ENCODE measurements at places on chromosomes 4 and X.

- DNase-seq: no peak
These were observed 102.5 kb upstream of the MID1 start for GRCh38 chrX:10722851-10723250.

GRCh38 chr4:114807357-114807756 lies 208.8 kb downstream of the UGT8 start:
- DNase-seq: no peak

- DNase-seq: no peak
These were observed 623.5 kb upstream of the GNPDA2 start for GRCh38 chr4:45349859-45350258.

DNA sequence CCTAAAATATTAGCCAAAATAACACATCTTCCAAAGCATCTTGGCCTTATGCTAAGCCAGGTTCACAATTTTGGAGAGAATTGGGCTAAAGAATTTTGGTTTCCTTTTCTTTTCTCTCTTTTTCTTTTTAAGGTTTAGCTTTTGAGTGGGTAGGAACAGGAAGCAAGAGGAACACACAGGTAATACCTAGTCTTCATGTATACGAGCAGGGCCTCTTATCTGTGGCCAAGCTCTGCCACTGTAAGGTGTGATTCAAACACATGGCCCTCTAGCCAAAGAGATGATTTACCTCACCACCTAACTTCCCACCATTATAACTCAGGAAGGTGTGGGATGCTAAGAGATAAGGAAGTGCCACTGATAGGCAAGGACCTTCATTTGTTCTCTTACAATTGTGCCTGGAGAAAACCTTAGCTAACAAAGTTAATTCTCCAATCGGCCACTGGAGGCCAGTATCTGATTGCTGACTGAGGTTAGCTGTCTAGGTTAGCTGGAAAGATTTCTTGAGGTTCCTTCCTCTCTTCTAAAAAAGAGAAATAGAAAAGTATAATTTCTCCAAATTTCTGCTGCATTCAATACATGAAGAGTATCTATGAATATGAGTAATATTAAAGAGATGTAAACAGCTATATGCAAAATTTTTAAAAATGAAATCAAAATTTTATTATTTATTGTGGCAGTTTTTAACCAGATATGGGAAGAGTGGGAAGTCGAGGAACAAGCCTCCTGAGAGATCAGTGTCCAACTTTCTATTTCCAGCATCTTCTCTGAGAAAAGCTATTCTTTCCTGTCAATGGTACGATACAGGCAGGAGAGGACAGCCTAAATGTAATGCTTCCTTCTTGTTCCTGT lies 30.1 kb upstream of the BBS7 start:
- DNase-seq: no peak

DNA sequence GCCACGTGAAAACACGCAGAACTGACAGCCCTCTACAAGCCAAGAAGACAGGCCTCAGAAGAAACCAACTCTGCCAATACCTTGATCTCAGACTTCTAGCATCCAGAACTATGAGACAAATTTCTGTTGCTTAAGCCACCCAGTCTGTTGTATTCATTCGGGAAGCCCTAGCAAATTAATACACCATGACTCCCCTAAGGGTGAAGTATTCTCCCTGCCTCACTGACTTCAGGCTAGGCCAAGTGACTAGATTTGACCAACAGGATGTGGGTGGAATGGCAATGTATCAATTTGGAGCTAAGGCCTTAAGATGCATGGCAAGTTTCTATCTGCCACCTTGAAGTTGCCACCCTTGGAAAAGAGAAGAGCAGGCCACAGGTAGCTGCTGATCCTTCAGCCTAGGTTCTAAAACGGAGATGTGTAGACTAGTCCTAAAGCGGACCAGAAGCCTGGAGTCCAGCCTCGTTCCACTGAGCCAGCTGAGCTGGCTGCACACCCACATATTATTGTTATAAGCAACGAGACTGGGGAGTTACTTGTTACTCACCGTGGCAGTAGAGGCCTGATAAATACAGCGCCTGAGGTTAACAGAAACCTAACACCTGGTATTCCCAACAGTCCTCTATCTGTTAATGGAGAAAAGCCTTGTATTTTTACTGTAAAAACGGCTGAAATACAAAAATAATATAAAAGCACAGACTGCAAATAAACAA lies 16.4 kb downstream of the SCARB2 start:
- no peak for DNase-seq

GRCh38 chr4:84496331-84496705 lies 2.8 kb downstream of the NKX6-1 start:
- no peak for DNase-seq

- DNase-seq: no peak
These were observed 1130.8 kb downstream of the FAT4 start for GRCh38 chr4:126445596-126445995.
